ENCODE measurements at places on chromosomes 12 and 14.

- H3K27me3 ChIP-seq = no peaks in the 10 kb centered on the region
- H3K4me3 ChIP-seq = no peak overlapping the region
- no peaks in the 10 kb centered on the region for H3K36me3 ChIP-seq
- no peak for DNase-seq
- peaks cover 6% of the 10 kb centered on the region for H3K4me1 ChIP-seq
Observed at GRCh38 chr14:87087881-87088280, 905.1 kb downstream of the GALC start.

GRCh38 chr12:23950210-23950774 is 822 bp upstream of the SOX5 start:
- H3K4me3 ChIP-seq = no peak overlapping the region
- H3K27ac ChIP-seq = no peak overlapping the region
- DNase-seq = no peak
- no peaks in the 10 kb centered on the region for H3K4me1 ChIP-seq

GRCh38 chr14:89214221-89214965 is 202.6 kb downstream of the FOXN3 start:
- H3K36me3 ChIP-seq = peaks cover 13% of the 10 kb centered on the region
- no peaks in the 10 kb centered on the region for H3K27me3 ChIP-seq
- H3K4me1 ChIP-seq = peaks cover 36% of the 10 kb centered on the region
- peak overlapping the region; percentile 83 for H3K27ac ChIP-seq
- no peak for DNase-seq

DNA sequence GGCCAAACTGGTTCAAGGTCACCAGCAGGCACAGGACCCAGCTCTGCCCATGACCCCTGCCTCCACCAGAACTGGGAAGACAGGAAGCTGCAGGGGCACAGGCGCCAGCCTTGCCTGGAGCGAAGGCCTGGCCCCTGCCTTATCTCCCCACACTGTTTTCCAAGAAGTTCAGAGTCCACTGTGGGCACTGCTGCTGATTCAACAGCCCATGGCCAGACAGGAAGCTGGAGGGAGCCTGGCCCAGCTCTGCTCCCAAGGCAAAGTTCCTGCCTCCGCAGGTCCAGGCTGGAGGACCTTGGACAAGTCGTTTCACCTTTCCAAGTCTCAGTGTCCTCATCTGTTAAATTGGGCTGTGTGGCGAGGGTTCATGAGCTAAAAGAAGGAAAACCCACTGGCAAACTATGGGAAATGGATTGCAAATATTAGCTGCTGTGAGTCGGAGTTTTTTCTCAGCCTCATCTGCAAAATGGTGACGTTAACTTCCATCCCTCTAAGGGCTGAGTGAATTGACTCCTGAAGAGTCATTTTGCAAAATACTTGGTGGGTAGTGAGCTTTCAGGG is 1.2 kb downstream of the PHETA1 start:
- peak overlapping the region; percentile 54 for H3K27ac ChIP-seq
- no peaks in the 10 kb centered on the region for H3K27me3 ChIP-seq
- peak overlapping the region; percentile 88 for H3K4me3 ChIP-seq
- peaks cover 5% of the 10 kb centered on the region for H3K36me3 ChIP-seq
- peaks cover 18% of the 10 kb centered on the region for H3K4me1 ChIP-seq

GRCh38 chr12:8950702-8951478 is 1.4 kb upstream of the M6PR start:
- DNase-seq = no peak
- peaks cover 31% of the 10 kb centered on the region for H3K36me3 ChIP-seq
- H3K4me3 ChIP-seq = peak overlapping the region; percentile 95
- no peaks in the 10 kb centered on the region for H3K27me3 ChIP-seq
- peaks cover 4% of the 10 kb centered on the region for H3K4me1 ChIP-seq

DNA sequence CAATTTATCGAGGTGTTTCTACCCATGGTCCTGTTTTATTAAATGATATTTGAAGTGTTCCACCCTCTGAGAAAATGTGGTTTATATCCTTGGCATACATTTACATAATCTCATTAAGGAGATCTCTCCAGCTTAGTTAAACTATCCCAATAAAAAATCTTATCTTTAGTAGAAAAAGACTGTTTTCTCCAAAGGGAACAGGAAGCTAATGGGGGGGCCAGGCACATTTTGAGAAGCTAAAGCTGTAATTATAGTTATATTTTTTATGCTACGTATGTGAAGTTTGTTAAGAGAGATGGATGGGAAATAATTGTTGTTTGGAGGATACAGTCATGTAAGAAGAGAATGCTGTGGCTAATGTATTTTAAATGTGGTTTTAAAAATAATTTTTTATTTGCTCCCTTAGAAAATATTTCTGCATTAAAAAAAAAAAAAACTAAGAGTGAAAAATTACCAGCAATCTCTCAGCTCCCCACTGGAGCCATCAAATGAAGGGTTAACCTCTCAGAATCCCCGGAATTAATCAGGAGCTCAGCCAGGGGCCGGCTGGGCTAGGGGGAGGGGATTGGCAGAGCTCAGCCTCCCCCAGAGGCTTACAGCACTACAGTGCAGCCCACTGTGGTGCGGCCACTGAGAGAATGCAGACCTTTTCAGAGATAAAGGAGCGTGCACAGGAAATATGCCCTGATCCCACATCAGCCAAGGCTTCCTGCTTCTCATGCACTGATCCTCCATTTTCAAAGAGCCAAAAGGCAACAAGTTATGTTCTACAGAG is 185.8 kb downstream of the EGLN3 start:
- no peak overlapping the region for H3K27ac ChIP-seq
- H3K4me1 ChIP-seq = peaks cover 42% of the 10 kb centered on the region
- H3K4me3 ChIP-seq = peak overlapping the region; percentile 2
- H3K36me3 ChIP-seq = no peaks in the 10 kb centered on the region
- DNase-seq = no peak

GRCh38 chr14:68939893-68940613 is 39.0 kb downstream of the ACTN1 start:
- DNase-seq = no peak
- peaks cover 81% of the 10 kb centered on the region for H3K4me1 ChIP-seq
- H3K27me3 ChIP-seq = no peaks in the 10 kb centered on the region
- H3K27ac ChIP-seq = no peak overlapping the region
- H3K4me3 ChIP-seq = no peak overlapping the region
- peaks cover 7% of the 10 kb centered on the region for H3K36me3 ChIP-seq

GRCh38 chr12:132143336-132144071 is 615 bp downstream of the DDX51 start:
- DNase-seq = peak; percentile 68
- peaks cover 6% of the 10 kb centered on the region for H3K36me3 ChIP-seq
- peak overlapping the region; percentile 67 for H3K27ac ChIP-seq

DNA sequence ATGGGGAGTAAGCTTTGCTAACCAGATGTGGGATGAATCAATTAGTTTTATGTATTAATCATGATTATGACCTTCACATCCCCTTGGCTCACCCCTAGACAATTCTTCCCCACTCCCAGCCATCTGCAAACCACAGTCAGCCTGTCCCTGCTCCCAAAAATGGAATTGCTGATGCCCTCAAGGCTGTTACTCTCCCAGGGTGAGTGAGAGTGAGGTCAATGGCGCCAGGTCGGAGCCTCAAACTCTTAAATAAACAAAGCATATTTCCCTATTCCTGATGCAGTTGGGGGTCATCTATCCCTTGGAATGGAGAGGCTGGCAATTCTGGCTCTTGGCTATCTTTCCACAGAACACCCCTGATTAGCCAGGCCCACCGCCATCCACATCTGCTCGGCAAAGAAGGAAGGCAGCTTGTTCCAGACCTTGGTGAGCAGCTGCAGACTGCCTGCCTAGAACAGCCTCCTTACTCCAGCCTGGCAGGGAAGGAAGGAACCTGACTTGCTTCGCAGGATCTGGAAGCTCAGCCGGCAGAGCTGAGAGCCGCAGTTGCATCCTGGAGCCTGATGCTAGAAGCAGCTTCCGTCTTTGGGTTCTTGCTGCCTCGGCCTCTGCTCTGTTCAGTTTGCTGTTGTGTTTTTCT is 57.0 kb downstream of the SMUG1 start:
- peaks cover 36% of the 10 kb centered on the region for H3K36me3 ChIP-seq
- H3K4me1 ChIP-seq = peaks cover 70% of the 10 kb centered on the region
- peak overlapping the region; percentile 65 for H3K4me3 ChIP-seq

DNA sequence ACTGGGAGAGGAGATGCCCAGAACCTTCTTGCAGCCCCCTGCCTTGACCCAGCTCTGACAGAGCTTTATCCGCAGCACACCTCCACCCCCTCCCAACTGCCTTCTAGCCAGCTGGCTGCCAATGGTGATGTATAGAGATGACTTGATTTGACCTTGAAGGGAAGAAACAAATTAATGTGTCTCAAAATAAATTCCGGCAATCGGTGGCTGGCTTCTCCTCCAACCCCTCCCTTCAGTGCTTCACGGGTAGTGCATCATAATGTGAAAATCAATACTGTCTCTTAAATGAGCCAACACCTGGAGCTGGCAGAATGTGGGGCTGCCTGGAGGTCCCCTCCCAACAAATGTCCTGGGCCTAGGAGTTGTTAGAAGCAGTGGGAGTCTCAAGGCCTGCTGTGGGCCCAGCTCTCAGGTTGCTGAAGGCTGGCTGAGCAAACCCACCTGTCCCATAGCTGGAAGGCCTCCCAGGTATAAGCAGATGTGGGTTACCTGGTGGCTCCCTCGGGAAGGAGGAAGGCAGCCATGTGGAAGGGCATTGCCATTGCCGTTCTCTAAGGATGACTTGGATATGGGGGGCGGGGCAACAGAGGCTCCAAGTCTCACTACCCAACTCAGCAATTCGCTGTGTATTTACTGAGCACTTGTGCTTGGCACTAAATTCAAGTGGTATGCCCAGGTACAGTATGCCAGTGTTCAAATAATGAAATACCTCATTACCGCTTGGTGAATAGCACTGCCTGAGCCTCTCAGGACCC is 23.2 kb downstream of the HSPB8 start:
- peaks cover 8% of the 10 kb centered on the region for H3K4me1 ChIP-seq
- H3K27ac ChIP-seq = no peak overlapping the region
- H3K4me3 ChIP-seq = no peak overlapping the region

GRCh38 chr12:17137396-17137795 is 531.4 kb upstream of the LMO3 start:
- H3K27ac ChIP-seq = peak overlapping the region; percentile 38
- no peak for DNase-seq

DNA sequence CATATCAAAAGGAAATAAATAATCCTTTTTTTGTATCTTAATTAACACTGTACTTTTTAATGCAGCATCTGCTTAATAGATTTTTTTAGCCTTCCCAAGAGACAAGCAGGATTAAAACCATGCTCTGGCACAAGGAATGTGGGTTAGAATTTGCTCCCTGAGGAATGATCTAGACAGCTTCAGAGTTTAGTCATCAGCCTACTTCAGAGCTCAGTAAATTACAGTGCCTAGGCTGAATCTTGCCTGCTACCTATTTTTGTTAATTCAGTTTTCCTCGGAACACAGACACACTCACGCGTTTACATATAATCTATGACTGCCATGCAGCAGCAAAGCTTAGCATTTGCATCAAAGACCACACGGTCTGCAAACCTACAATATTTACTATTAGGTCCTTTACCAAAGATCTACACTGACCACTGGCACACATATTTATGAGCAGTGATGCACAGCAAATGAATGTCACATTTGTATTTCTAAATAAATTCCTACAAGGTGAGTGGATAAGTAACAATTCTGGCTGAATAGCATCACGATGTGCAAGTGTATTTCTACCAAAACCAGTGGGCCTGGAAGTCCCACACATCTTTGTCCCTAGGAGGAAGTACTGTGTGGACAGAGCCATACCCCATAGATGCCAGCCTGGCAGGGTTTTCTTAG is 309.8 kb upstream of the TMEM132C start:
- no peak overlapping the region for H3K27ac ChIP-seq
- peaks cover 3% of the 10 kb centered on the region for H3K27me3 ChIP-seq
- H3K4me1 ChIP-seq = no peaks in the 10 kb centered on the region

- DNase-seq = no peak
- peaks cover 4% of the 10 kb centered on the region for H3K4me1 ChIP-seq
- H3K27ac ChIP-seq = no peak overlapping the region
Observed at GRCh38 chr12:95966287-95966870, 23.2 kb downstream of the AMDHD1 start.

- peaks cover 28% of the 10 kb centered on the region for H3K4me1 ChIP-seq
- peak; percentile 83 for DNase-seq
- peak overlapping the region; percentile 9 for H3K27ac ChIP-seq
- H3K27me3 ChIP-seq = no peaks in the 10 kb centered on the region
- no peaks in the 10 kb centered on the region for H3K36me3 ChIP-seq
Observed at GRCh38 chr12:107607464-107608392, 77.9 kb upstream of the PWP1 start.

- peak overlapping the region; percentile 42 for H3K27ac ChIP-seq
- peaks cover 11% of the 10 kb centered on the region for H3K27me3 ChIP-seq
- H3K36me3 ChIP-seq = no peaks in the 10 kb centered on the region
- peaks cover 20% of the 10 kb centered on the region for H3K4me1 ChIP-seq
- DNase-seq = no peak
Observed at GRCh38 chr14:95523051-95523814, 6.8 kb upstream of the SYNE3 start.

DNA sequence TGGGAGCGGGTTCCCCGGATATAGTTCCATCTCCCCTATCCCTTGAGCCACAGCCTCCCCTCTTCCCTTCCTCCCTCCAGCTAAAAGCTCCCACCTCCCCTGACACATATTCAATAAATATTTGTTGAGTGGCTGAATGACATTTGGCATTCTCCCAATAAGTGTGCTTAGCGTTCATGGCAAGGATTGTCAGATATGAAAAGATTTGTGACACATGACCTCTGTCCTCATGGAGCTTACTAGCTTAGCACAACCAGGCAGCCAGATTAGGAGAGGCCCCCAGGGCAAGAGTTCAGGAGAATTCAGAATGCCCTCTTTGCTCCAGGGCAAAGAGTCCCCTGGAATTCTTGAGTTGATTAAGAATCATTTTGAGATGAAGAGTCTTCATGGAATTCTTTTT is 22.5 kb upstream of the SLC6A12 start:
- DNase-seq = peak; percentile 7
- peaks cover 20% of the 10 kb centered on the region for H3K36me3 ChIP-seq
- peaks cover 18% of the 10 kb centered on the region for H3K27me3 ChIP-seq
- no peak overlapping the region for H3K27ac ChIP-seq

- no peaks in the 10 kb centered on the region for H3K36me3 ChIP-seq
- no peak for DNase-seq
- peaks cover 6% of the 10 kb centered on the region for H3K27me3 ChIP-seq
- H3K4me3 ChIP-seq = no peak overlapping the region
- peaks cover 40% of the 10 kb centered on the region for H3K4me1 ChIP-seq
Observed at GRCh38 chr12:101942250-101942605, 64.8 kb downstream of the DRAM1 start.

DNA sequence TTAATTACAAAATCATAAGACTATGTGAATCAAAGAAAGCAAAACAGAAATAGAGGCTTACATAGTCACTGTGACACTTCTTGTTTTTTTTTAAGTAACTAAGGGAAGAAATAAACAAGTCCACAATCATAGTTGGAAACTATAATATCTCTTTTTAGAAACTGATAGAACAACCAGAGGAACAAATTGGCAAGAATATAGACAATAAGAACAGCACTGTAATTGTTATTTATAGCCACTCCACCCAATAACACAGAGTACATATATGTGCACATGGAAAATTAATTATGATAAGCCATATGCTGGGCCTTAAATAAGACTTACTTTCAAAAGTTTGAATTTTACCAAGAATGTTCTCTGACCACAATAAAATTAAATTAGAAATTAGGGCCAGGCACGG is 101.1 kb downstream of the PLEKHG7 start:
- no peaks in the 10 kb centered on the region for H3K4me1 ChIP-seq
- H3K4me3 ChIP-seq = no peak overlapping the region
- H3K27ac ChIP-seq = no peak overlapping the region
- H3K36me3 ChIP-seq = peaks cover 35% of the 10 kb centered on the region

GRCh38 chr12:64077922-64078321 is 144.2 kb downstream of the KICS2 start:
- no peak for DNase-seq
- H3K4me1 ChIP-seq = peaks cover 16% of the 10 kb centered on the region

- H3K36me3 ChIP-seq = peaks cover 13% of the 10 kb centered on the region
- no peak overlapping the region for H3K27ac ChIP-seq
- H3K27me3 ChIP-seq = no peaks in the 10 kb centered on the region
- DNase-seq = no peak
- H3K4me3 ChIP-seq = no peak overlapping the region
Observed at GRCh38 chr12:3005736-3006135, 46.5 kb downstream of the TEAD4 start.
